ENCODE measurements at places on chromosomes 3 and 15.

DNA sequence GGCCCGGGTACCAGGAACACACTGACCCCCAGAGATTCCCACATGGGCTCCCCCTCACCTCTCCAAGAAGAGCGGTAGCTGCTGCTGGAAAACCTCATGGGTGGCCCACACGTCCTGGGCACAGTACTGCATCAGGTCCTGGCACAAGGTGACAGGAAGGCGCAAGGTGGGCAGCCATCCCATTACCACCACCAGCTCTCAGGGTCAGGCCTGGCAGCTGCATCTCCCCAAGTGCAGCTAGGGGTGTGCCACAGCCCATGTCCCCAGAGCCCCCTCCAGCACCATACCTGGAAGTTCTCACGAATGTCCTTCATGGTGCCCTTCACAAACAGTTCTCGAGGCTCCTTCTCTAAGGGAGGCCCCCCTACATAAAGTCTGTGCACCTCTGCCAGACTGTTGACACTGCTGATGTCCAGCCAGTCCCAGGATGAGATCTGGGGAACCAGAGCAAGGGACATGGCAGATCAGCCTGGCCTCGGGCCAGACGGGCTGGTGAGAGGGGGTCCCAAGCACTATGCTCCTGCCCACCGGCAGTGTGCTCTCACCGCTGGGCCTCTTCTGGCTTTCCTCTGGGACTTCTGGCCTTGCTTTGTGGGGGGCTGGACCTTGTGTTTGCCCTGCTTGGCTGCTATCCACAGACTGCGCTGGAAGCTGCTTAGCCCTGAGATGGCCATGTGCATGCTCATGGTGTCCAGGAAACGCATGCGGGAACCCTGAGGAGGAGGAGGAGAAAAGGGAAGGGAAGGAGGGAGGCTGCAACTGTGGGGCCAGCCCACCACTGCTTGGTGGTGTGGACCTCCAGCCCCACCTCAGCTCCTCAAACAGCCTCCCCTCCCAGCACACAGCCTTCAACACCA, 6.0 kb downstream of the POLG start:
- no peak for DNase-seq

- DNase-seq: no peak
Measured at GRCh38 chr15:57056357-57056756, 137.9 kb downstream of the TCF12 start.

DNA sequence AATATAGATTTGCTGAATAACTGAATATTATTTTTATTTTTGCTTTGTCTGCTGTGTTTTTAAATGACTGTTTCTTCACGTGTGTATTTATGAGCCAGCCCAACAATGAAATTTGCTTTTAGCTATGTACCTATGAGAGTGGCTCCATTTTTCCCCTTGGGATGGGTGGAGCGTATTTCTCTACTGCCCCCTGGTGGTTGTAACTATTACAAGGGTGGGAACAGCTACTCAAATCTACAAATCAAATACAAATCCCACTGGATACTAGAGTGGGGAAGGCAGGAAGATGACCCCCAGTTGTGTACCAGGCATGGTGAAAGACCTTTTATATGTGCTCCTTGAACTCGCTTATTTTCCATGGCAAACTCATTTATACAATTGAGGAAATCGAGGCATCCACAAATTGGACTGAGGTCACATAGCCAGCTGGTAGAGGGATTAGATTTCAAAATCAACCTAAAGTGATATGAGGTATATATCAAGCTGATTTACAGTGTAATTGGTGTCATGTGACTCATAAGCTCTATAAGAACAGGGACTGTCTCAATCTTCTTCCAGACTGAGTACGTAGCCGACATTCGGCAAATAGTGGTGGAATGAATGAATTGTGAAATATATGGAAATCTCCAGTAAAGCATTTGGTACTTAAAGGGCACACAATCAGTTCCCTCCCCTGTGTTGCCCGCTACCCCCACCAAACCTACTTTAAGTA, 69.5 kb upstream of the VEPH1 start:
- no peak for DNase-seq

DNA sequence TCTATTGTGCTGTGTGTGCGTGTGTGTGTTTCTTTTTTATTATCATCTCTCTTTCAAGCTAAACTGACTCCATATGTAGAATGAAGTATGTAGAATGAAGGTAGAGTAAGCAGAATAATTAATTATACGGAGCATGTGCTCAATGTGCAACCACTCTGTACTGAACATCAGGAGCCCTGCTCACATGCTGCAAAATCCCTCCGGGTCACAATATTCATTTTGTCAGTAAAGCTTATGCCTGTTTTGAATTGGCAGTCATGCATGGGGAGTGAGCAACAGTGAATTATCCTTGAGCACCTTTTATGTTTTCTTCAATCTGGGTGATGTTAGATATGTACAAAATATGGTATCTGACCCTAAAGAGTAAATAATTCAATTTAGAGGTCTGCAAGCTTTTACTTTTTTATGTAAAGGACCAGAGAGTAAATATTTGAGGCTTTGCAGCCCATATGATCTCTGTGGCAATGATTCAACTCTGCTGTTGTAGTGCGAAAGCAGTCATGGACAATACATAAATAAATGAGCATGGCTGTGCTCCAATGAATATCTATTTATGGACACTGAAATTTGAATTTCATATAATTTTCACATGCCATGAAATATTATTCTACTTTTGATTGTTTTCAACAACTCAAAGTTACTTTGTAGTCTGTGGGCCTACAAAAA, 199.9 kb downstream of the VGLL3 start:
- no peak for DNase-seq

GRCh38 chr3:131812433-131812832, 222.4 kb downstream of the CPNE4 start:
- DNase-seq: no peak

GRCh38 chr3:32818229-32818969, 602 bp downstream of the TRIM71 start:
- DNase-seq: no peak

DNA sequence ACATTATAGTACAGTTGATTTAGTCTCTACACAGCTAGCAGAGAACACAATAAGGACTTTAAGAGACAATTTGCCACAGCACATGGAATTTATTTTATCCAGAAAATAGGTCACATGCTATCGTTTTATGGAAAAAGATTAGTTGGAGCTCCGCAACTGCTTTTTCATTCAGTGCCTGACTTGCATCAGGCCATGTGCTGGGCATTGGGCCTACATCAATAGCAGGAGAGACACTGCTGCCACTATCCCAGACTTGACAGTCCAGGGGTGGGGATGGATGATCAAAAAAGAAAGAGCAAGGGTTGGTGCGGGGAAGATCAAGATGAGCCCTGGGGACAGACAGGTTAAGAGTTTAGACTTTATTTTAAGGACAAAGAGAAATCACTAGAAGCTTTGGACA, 75.2 kb upstream of the C3orf80 start:
- no peak for DNase-seq

GRCh38 chr15:57789225-57789624, 82.7 kb downstream of the POLR2M start:
- no peak for DNase-seq

DNA sequence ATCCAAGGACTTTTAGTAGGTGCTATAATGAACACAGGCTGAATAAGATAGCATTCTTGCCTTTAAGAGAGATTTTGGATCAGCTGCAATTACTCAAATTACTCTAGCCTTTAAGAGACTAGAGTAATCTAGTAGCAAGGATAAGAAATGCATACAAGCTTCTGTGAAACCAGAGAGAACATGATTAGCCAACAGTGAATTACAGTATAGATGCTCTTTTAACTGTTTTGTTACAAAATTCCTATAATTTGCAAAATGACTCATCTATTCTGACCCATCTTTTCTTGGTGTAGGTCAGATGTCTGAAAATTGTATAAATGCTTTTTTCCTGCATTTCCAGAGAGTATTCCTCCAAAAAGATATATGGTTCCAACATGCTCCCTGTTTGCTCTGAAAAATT, 66.9 kb downstream of the CEP63 start:
- no peak for DNase-seq

- no peak for DNase-seq
Measured at GRCh38 chr3:119279101-119279554, 15.1 kb upstream of the ARHGAP31 start.

DNA sequence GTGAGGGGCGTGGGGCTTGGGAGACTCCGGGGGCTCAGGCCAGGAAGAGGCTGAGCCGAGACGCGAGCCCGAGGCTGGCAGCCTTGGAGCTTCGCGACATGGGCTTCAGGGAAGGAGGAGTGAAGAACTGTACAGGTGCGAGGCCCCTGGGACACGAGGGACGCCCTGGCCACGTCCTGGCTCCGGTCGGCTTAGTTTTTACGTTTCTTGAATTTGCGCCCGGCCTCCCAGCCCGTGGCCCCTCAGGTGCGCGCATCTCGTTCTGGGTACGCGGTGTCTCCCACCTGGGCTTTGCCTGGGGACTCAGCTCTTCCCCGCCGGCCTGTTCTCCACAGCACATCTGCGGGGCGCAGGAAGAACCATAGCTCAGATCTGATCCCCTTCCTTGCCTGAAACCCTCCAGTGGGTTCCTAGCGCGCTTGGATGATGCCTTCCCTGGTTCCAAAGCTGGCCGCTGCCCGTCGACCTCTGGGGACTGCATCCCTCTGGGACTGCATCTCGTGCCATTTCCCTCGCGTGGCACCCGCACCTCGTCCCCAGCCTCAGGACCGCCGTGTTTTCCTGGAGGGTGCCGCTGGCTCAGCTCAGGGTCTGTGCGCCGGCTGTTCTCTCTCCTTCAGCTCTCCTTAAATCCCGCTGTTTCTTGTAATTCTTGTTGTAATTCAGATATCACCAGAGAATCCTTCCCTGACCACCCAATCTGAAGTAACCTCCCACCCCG, 614 bp downstream of the CHCHD6 start:
- no peak for DNase-seq

DNA sequence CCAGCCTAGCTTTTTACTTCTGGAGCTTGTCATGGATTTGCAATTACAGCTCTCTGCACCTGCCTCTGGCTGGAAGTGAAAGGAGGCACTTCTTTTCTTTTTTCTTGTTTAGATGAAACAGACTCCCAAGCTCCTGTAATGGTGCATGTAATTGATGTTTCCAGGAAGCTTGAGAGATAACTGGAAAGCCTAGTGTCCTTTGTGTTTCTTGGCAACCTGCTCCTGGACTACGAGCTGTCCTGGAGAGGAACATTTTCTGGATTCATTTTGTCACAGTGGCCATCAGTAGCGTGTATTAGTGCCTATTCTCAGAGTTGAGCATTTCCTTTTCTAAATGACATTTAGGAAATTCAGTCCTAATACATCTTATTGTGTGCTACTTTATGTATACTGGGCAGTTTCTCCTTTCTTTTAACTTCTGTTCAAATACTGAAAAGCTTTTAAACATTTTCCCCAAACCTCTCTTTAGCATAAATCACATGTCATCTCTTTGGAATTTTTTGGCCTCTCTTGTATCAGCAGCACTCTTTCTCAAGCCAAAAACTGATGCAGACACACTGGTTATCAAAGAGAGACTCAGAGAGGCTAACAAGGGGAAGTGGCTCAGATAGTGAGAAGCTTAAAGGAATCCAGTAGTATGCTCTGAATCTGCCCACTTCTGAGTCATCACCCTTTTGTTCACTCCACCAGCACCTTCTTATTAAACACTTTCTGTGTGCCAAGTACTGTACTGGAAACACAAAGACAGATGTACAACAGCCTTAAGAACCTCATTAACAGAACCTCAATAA, 62.6 kb upstream of the SLC2A2 start:
- DNase-seq: no peak

GRCh38 chr3:51975852-51976549, 1.1 kb downstream of the ABHD14A start:
- DNase-seq: no peak

DNA sequence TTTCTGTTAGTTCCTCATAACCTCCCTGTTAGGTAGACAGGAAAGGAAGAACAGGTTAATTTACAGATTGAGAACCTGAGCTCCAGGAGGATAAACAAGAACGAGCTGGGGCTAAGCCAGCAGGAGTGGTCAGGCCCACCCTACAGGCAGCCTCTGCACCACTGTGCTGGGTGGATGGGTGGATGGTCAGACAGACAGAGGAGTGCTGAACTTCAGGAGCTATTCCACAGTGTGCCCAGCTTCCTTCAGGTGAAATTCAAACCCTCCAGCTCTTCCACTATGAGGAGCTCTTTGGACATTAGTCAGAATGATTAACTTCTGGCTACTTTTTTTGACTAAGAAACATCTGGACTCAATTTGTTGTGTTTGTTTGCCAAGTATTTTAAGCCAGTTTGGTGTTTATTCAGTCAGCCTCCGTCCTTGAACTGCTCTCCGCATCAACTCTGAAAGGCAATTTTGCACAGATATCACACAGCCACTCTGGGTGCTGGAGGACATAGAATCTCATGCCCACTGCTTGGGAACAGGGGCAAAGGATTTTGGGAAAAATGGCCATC, 361.9 kb downstream of the CLSTN2 start:
- DNase-seq: no peak

- no peak for DNase-seq
Measured at GRCh38 chr15:85499371-85499887, 119.0 kb downstream of the AKAP13 start.

DNA sequence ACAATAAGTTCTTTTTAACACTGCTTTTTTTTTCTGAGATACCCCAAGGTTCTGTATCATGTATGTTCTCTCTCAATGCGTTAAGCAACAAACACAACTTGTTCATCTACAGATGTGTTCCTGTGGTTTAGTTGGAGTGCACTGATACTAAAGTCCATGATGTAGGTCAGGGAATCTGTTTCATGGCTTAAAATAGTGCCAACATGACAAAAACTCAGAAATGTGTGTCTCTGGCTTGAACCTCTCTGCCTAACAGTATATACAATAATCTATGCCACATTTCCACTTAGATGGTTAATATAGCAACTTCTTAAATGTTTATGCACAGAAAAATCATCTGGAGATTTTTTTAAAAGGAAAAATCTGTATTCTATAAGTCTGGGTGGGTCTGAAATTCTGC, 51.1 kb downstream of the TM4SF18 start:
- DNase-seq: no peak

DNA sequence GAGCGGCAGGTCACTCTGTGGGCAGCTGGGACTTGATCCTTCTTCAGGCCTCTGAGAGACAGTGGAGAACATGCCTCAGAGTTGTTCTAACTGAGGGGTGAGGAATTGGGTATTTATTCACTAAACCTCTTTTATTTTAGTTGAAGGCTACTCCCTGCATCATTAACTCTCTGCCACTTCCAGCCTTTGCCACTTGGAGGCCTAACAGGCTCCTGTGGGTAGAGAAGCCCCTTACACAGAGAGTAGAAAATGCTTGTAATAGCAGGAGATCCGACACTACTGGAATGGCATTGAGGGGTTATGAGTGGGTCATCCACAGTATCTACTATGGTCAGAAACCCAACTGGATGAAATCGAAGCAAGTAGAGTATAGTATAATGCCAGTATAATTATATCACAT, 81.7 kb downstream of the RYR3 start:
- no peak for DNase-seq

DNA sequence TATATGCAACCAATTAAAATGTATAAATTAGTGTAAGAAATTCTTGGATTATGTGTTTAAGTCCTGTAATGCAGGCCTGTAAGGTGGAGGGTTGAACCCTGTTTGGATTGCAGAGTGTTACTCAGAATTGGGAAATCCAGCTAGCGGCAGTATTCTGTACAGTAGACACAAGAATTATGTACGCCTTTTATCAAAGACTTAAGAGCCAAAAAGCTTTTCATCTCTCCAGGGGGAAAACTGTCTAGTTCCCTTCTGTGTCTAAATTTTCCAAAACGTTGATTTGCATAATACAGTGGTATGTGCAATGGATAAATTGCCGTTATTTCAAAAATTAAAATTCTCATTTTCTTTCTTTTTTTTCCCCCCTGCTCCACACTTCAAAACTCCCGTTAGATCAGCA, 65.4 kb upstream of the ACAD9 start:
- DNase-seq: no peak

Data from activated CD4-positive, alpha-beta T cell treated with anti-CD3 and anti-CD28 coated beads, Interleukin-2, amount 50 U/mL, for 1 hour (primary cell).